ENCODE measurements at places on chromosomes 1 and 21.

GRCh38 chr1:6148497-6149241 is 31.5 kb downstream of the CHD5 start:
- DNase-seq = no peak

DNA sequence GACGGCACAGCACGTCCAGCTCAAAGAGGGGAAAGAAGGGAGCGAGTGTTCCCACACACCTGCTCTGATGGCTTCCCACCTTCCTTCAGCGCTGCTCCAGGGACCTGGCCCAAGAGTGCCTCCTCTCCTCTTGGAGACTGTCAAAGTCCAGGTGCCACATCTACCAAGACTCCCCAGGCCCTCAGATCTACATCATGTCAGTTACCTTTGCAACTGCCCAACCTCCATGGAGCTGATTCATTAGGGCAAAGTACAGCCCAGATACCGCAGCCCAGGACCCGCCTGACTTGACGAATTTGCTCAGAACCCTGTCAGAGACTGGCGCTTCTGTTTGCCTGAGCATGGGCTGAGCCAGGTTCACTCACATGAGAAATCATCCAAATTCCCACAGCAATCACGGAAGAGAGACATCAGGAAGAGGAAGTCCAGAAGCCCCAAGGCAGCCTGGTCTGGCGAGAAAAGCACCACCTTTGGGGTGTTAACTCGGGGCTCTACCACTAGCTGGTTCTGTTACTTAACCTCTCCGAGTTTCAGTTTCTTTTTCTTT is at the start of gene SEC16B:
TSS of gene SEC16B (minus strand) at position 234 of the 547 bp plus-strand sequence. CDS start 2,077 bp downstream, outside the sequence.
- no peak for DNase-seq

DNA sequence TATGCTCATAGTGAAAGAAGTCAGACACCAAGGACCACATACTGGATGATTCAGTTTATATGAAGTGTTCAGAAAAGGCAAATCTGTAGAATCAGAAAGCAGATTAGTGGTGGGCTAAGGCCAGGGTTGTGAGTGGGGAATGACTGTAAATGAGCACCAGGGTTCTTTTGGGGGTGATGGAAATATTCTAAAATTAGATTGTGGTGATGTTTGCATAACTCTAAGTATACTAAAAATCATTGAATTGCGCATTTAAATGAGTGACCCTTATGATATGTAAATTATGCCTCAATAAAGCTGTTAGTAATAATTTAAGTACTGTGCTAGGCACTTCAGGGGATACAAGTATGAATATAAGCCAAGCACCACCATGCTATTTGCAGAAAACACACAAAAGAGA is 256.3 kb downstream of the TPR start:
- DNase-seq = no peak

DNA sequence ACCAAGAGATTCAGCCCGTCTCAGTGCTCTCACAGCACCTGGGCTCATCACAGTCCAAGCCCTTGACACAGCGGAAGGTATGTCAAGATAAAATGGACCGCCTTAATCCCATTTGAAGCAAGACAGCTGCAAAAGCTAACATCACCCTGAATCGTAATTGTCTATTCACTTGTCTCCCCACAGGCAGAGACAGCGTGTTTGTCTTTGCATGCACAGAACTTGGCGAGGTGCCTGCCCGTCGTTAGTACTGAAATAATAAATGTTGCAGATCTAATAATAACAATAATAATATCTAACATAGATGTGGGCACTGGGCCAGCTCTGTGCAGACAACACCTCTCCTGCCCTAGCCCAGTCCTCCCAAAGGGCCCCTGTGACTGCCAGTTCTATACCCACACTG is 271.7 kb downstream of the NPHP4 start:
- DNase-seq = no peak

DNA sequence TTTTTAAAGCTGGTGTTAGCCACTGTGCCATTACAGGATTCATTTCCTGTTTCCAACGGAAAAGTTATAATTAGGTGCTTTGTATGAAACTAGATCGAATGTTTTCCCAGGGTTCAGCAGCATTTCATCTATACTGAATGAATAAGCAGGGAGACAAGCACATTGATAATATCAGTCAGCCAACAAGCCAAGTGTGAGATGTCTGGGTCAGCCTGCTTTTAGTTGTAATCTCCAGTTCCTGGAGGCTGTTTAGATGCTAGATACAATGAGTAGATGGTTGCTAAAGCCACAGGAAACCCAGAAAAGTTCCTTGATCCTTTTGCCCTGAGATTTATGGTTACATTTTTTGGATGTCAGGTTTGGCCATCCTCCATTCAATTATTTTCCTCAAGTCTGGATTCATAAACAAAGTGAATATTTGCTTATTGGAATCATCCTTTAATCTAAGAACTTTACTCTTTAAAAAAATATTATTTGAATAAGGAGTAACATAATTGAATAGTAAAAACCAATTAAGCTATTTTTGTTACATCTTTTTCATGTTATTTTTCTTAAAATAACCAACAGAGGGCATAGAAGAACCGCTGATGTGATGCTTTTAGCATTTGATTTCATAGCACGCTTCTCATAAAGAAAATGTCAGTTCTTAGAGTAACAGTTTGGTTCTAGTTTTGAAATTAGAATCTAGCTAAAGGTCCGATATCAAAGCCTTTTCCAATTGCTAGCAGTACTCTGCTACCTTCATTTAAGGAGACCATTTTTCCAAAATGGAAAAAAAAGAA is 76.6 kb downstream of the HSPA13 start:
- no peak for DNase-seq

DNA sequence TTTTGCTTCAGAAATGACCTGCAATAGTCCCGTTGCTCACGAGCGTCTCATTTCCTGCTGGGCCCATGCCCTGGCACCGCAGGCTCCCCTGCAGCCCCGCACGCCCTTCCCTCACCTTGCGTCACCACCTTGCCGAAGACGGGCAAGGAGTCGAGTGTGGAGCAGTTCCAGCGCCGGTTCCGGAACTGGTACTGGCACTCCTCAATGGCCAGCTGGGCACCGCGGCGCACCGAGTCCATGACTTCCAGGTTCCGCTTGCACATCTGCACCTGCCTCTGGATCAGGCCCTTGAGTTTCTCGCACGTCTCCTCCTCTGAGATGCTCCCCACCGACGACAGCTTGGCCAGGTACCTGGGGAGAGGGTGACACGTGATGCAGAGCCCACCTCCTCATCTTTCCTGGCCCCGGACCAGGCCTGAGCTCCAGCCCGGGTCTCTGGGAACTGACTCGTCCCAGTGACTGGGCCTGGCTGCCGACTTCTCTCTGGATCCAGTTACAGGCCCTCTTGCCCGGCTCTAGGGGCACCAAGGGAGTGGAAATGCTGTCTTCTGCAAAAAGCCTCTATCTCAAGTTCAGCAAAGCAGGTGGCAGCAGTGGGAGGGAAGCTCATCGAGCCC is 13.3 kb downstream of the WNT4 start:
- DNase-seq = no peak

GRCh38 chr1:165411396-165411795 is 33.5 kb downstream of the RXRG start:
- no peak for DNase-seq

DNA sequence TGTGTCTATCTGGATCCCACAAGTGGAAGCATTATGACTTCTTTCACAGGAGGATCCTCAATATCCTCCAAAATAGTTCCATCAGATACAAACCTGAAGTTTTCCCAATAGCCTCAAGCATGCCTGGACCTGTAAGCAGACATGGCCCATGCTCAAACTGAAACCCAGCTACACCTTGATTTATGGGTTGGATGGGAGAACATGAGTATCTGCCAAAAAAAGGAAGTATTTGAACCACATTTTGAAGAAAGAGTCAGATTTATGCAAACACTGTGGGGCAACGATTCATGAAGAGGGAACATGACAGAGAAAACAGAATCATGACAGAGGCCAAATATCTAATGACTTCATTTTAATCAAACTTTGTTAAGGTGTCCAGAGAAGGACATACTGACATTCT is 351.0 kb upstream of the NFIA start:
- no peak for DNase-seq

DNA sequence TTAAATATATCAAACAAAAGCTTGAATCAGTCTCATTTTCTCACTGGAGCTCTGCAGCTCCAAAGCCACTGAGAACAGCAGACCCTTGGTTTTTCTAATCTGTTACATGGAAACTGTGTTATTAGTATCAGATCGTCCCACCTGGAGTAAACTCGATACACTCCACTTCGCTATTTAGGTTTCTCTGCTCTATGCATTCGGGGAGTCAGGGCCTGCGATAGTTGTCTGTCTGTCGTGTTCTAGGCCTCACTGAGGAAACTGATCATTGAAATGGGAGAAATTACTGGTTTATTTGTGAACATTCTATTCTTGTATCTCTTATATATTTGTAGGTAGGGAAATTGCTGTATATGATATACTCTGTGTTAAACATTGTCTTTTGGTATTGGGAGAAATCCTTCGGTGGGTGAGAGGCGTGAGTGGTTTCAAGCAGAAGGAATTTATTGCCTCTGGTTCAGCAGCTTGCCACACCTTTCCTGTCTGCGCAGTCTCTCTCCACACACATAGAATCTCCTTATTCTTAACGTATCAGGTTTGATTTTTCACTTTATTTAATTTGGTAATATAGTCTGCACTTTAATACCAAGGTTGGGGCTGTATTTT is 8.5 kb downstream of the PRDM2 start:
- no peak for DNase-seq

DNA sequence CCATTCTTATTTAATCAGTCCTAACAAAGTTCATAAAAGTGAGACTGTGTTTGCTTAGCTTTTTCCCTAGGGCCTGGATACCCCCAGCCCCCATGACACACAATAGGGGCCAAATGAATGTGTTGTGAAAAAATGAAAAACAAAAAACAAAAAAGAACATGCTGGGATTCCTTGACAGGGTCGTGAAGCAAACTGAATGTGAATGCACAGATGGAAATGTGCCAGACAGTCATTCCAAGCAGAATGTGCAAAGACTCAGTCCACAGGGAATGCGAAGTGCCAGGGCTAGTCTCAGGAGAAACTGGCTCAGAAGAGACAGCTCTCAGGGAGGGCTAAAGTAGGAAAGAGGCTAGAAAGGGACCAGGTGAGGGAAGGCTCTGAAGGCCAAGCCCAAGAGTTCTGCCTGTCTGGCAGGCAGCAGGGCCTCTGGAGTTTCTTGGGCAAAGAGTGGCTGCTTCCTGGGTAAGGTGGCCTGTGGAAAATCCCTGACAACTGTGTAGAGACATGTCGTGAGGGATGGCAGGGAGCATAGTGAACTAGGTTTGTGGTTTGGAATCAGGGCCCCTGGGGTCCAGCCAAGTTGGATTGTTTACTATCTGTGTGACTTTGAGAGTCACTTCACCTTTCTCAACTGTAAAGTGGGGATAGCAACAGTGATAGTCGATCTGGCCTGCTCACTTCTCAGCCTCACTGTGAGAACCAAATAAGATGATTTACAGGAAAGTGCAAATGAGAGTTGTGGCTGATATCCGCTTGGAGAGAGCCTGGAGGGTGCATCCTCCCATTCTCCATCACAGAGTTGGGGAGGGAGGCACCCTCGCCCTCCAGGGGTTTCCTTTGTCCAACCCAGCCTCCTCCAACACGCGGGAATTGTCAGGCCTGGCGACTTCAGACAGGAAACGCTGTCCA is 1.2 kb upstream of the ADAM15 start:
- peak; percentile 34 for DNase-seq
